Pancreas (tissue), 10 donors: ENCODE measurements at places on chromosomes 5 and 9. TPM values are rescaled to one million over a fixed set of nuclear protein-coding genes. Genes with fewer than 3 reads are reported as not detected.

ADAMTS13 gene
- total RNA-seq: 1.5 TPM

DNA sequence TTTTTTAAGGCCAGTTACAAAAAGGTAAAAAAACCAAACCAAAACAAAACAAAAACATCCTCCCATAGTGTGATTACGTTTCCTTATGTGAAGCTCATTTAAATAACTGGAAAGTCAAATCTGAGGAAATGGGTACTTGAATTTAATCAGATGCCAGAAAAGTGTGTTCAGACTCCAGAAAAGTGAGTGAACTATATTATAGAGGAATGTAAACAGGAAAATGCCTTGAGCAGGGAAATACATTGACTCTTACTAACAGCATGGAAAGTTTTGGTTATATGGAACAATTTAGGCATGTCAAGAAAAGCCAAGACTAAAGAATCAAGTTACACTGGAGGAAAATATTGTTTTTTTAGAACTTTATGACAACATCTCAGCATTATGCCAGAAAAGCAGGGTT, 37.8 kb upstream of the RNF20 start:
- no peaks in the 10 kb centered on the region for H3K36me3 ChIP-seq
- H3K4me1 ChIP-seq: peaks cover 10% of the 10 kb centered on the region
- no peaks in the 10 kb centered on the region for H3K27me3 ChIP-seq
- H3K4me3 ChIP-seq: no peak overlapping the region

- no peaks in the 10 kb centered on the region for H3K27me3 ChIP-seq
- H3K36me3 ChIP-seq: no peaks in the 10 kb centered on the region
- no peaks in the 10 kb centered on the region for H3K4me1 ChIP-seq
Measured at GRCh38 chr9:98039607-98040017, 16.9 kb upstream of the NANS start.

EQTN gene
- 0.39 TPM for total RNA-seq

DNA sequence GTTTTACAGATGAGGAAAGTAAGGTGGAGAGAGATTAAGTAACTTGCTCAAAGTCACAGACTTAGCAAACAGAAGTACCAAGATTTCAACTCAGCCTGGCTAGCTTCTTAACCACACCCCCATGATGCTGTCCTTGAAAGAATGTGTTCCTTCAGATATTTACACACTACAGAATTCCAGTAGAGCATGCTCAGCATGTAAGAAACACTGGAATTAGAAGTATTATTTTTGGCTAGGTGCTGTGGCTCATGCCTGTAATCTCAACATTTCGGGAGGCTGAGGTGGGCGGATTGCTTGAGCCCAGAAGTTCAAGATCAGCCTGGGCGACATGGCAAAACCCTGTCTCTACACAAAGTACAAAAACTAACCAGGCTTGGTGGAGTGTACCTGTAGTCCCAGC, 142.4 kb downstream of the EDIL3 start:
- no peak overlapping the region for H3K27ac ChIP-seq
- H3K36me3 ChIP-seq: no peaks in the 10 kb centered on the region
- DNase-seq: no peak
- H3K27me3 ChIP-seq: no peaks in the 10 kb centered on the region

- H3K27ac ChIP-seq: no peak overlapping the region
- no peak overlapping the region for H3K4me3 ChIP-seq
- no peak for DNase-seq
- no peaks in the 10 kb centered on the region for H3K36me3 ChIP-seq
- H3K4me1 ChIP-seq: no peaks in the 10 kb centered on the region
Measured at GRCh38 chr5:179270581-179271427, 74.5 kb downstream of the ADAMTS2 start.

GRXCR2 gene
- 0.12 TPM for total RNA-seq

GRCh38 chr5:176401281-176402205, 13.0 kb downstream of the HIGD2A start:
- H3K27ac ChIP-seq: no peak overlapping the region
- no peaks in the 10 kb centered on the region for H3K27me3 ChIP-seq
- no peak for DNase-seq
